ENCODE measurements at places on chromosomes 7 and 10.
A peak's percentile ranks its signal among the peaks of the same experiment; 100 is the strongest.

DNA sequence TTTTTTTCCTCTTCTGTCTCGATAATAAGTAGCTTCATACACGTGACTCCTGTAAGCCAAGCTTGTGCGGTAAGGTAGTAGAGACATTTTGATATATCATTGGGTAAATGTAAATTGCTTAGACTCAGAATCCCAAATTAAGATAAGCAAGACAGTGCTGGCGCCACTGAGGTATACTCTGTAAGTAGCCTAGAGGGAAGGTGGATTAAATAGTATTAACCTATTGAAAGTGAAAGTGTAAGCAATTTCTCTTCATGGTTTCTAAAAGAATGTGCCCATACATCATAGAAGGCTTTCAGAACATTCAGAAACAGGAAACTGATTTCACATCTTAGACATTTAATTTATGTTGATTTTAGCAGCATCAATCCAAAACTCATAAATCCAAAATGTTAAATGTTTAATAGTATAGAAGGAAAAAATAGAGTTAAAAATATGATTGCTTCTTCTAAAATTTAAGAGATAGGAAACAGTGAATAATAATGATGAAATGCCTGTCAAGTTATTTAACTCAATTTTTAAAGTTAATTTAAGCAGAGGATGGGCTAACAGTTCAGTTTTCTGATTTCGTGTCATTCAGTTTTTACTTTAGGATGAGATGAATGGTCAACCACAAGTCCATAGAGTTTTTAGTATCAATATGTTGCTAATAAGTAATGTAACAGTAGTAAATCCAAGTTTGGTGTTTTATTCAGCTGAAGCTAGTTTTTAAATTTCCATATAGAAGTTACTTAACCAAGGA is 36.8 kb downstream of the LRRC72 start:
- DNase-seq = no peak

DNA sequence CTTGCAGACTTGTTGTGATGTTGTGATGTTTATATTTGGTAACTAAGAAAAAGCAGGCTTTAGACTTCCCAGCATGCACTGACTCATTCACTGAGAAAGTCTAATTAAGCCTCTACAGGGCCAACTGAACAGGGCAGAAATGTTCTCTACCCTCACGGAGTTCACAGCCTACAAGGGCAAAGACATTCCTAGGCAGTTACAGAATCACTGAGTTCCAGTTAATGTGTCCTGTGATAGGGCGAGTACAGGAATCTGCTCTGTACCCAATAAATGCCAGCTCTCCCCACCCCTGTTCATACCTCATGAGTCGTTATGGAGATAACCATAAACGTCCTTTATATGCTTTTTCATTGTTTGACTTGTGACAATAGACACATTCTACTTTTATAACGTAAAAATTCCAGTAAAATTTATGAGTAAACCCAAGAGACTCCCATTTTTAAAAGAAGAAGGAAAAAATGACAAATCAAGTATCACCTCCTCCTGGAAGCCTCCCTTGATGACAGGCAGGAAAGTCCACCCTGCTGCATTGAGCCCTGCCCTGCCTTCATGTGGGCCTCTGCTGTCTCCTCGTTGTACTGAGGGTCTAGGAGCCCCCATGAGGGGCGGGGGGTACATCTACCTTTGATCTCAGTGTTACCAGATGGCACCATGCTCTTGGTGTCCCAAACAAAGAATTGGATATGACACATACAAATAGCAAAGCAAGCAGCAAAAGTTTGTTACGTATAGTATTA is 14.3 kb downstream of the MUC12 start:
- no peak for DNase-seq

- DNase-seq = no peak
Measured at GRCh38 chr10:109762555-109762954, 160.8 kb downstream of the XPNPEP1 start.

GRCh38 chr7:44201813-44202212 is 1.0 kb downstream of the YKT6 start:
- DNase-seq = no peak

GRCh38 chr10:29896053-29896452 is 163.3 kb downstream of the JCAD start:
- DNase-seq = no peak

- DNase-seq = no peak
Measured at GRCh38 chr10:21406595-21407193, 118.8 kb downstream of the SKIDA1 start.

GRCh38 chr7:129247087-129247486 is 22.3 kb downstream of the AHCYL2 start:
- DNase-seq = no peak

GRCh38 chr7:14960721-14961120 is 58.2 kb upstream of the DGKB start:
- no peak for DNase-seq

GRCh38 chr7:19001854-19002253 is 115.6 kb downstream of the TWIST1 start:
- DNase-seq = no peak

- no peak for DNase-seq
Measured at GRCh38 chr7:27211084-27211446, 11.2 kb upstream of the HOXA13 start.

DNA sequence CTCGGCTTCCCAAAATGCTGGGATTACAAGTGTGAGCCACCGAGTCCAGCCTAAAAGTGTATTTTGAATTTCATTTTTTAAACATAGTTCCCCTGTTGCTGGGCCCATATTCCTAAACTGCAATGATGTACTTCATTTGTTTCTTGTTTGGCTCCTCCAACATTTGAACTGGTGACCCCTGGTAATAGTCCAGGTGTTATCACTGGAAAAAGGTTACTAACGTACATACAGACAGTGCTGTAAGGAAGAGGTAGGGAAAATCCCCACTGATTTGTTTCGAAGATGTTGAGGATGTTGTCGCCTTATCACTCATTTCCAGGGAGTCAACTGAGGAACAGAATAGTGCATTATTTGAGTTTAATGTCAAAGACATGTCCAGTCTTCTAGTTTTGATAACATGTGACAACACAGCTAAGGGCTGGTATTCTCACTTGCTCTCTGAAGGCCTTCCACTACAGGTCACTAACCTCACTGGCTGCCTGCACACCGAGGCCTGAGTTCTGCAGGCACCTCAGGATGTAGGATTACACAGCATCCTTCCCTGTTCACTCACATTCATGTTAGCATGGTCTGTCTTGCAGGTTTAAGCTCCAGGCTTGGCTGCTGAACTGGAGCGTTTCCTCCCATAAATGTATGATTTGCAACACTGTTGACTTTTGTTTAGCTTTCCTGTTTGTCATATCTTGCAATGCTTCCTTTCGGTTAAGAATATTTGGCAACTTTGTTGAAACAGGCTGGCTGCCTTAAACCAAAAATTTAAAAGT is 362.8 kb downstream of the INHBA start:
- no peak for DNase-seq

- DNase-seq = no peak
Measured at GRCh38 chr10:26357203-26357602, 80.9 kb upstream of the APBB1IP start.

GRCh38 chr10:87761892-87762291 is 56.1 kb downstream of the ATAD1 start:
- no peak for DNase-seq

DNA sequence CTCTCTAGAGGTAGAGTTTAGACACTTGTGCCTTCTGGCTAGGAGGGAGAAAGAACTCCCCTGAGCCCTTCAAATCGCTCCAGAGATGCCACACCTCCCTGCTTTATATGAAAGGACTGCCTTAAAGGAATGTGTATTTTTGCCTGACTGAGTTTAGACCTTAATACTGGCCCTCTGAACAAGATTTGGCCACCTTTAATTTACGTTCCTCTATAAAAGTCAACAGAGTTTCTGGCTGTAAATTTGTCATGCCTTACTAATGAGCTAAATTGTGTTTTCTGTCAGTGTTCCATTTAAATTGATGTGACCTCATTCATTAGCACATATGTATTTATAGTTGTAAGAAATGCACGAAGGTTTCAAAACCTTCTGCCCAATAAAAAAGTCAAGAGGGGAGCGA is 48.0 kb downstream of the SEMA3C start:
- DNase-seq = no peak

GRCh38 chr7:157635148-157635500 is 298.3 kb downstream of the DNAJB6 start:
- peak; percentile 17 for DNase-seq

GRCh38 chr7:71385330-71385729 is 253.4 kb downstream of the GALNT17 start:
- peak; percentile 61 for DNase-seq

GRCh38 chr7:155987681-155988235 is 175.5 kb upstream of the SHH start:
- DNase-seq = no peak

DNA sequence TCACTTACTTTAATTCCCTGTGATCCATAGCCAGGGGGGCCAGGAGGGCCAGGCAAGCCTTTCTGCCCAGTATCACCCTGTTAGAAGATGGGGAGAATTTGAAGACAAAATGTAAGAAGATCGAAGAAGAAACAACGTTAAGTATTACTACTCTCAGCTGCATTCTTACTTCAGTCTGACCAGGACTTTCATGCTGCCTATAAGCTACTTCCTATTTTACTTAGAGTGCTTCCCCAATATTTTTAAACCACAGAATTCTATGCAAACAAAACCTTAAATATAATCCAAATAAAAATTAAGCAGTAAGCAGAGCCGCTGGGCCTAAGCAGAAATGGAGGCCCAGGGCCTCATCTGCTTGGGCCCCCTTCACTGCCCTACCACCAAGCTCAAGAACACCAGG is 117.8 kb downstream of the COL28A1 start:
- DNase-seq = no peak

DNA sequence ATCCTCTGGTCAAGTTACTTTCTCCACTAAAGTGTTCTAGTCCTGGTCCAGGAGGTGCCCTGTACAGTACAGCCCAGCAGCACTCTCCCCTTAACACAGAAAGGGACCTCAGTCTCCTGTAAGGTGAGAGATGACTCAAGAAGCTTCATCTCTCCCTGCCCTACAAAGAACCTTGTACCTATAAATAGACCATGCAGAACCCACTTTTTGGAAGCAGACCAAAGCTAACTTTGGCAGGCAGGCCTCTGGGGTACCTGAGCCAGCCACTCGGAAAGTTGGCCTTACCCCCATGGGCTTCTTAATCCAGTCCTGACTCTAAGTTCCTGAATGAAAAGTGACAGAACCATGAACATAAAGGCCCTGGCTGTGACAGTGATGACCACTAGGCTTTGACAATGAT is 454.8 kb downstream of the KCNMA1 start:
- no peak for DNase-seq

- DNase-seq = no peak
Measured at GRCh38 chr7:107045980-107046379, 1.5 kb downstream of the PRKAR2B start.

- DNase-seq = peak; percentile 83
Measured at GRCh38 chr7:48875045-48875916, 49.1 kb upstream of the CDC14C start.

GRCh38 chr10:104321725-104322415 is 16.4 kb downstream of the ITPRIP start:
- no peak for DNase-seq

- no peak for DNase-seq
Measured at GRCh38 chr10:29205787-29206186, 83.1 kb upstream of the LYZL1 start.

DNA sequence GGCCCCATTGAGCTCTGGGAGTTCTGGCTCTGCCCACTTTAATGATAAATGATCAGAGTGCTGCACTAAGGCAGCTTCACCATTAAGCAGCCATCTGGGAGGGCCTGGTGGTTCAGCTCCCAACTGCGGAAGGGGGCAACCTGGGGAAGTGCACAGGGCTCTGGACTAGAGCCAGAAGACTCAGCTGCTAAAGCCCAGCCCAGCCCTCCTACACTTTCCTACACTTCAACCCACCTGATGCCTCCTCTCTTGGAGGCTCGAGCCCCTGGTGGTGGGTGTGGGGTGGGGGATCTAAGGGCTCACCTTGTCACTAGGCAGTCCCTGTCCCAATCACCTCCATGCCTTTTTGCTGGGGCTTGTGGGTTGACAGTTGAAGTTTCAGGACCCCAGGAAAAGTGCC is 60.6 kb upstream of the ANTXRL start:
- peak; percentile 37 for DNase-seq

DNA sequence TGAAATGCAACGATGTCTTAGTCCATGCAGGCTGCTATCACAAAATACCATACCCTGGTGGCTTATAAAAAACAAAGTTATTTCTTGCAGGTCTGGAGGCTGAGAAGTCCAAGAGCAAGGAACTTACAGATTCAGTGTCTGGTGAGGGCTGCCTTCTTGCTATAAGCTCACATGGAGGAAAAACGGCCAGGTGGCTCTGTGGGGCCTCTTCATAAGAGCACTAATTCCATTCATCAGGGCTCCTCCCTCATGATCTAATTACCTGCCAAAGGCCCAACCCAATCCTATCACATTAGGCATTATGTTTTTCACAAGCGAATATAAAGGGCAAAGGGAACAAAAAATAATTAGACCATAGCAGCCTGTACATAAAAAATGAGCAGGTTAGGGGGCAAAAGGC is 35.4 kb downstream of the PAPSS2 start:
- no peak for DNase-seq

GRCh38 chr7:139562491-139562890 is 39.0 kb downstream of the CLEC2L start:
- no peak for DNase-seq

- no peak for DNase-seq
Measured at GRCh38 chr7:43612599-43613589, 30.0 kb downstream of the STK17A start.

- DNase-seq = no peak
Measured at GRCh38 chr7:85802211-85802610, 615.4 kb upstream of the SEMA3D start.

DNA sequence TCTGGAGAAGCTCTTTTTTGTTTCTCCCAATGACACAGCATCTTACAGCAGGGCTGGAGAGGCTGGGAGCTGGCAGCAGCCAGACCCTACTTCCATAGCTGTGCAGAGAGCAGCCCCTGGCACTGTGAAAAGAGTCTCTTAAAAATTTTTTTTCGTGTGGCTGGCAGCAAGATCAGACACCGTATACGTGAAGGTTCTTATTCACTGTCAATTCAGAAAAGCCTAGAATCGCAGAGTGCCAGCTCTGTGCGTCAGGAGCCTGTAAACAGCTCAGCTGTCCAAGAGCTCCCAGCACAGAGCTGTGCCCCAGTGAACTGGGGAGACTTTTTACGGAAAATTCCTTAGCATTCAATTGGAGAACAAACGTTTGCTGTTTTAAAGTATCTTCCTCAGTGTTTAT is 6.5 kb downstream of the BAG3 start:
- DNase-seq = no peak

DNA sequence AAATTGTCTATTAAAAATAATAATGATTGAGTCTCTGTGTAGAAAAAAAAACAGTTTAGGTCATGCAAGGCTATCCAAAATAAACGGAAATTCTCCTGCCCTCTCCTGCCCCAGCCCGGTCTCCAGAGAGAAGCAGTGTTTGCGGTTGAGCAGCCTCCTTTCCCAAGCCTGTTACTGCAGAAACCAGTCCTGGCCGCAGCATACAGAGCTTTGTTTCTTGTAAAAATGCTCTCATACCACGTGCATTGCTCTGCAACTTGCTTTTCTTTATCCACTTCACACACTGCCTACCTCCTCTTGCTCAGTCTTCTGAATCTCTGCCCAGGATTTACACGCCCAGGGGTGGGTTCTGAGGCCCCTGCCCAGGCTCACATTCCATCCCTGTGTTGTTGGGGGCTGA is 34.4 kb upstream of the CUL1 start:
- no peak for DNase-seq
